ENCODE measurements at places on chromosomes 7 and 10.

GRCh38 chr7:26372249-26372648 is 80.6 kb downstream of the SNX10 start:
- DNase-seq: no peak

DNA sequence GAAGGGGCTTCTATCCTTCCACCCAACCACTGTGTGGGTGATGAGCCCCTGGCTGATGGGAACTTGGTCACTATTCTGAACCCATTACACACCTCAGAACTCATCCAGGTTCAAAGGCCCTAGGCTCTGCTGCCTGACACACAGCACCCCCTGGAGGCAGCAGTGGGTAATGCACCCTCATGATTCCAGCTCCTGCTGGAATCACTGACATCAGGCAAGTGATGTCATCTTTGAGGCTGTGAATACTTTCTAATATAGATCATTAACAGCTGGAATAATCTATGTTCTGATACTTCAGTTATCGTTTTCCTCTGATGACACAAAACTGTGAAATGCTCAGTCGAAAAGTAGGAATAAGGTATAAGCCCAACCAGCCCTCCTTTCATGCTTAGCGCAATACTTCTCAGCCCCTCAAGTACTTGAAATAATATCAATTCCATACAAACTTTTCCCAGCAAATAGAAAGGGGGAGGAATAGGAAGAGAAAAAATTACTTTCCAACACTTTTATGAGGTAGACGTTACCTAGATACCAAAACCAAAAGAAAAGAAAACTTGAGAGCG is 7.5 kb upstream of the RBP3 start:
- peak; percentile 61 for DNase-seq

DNA sequence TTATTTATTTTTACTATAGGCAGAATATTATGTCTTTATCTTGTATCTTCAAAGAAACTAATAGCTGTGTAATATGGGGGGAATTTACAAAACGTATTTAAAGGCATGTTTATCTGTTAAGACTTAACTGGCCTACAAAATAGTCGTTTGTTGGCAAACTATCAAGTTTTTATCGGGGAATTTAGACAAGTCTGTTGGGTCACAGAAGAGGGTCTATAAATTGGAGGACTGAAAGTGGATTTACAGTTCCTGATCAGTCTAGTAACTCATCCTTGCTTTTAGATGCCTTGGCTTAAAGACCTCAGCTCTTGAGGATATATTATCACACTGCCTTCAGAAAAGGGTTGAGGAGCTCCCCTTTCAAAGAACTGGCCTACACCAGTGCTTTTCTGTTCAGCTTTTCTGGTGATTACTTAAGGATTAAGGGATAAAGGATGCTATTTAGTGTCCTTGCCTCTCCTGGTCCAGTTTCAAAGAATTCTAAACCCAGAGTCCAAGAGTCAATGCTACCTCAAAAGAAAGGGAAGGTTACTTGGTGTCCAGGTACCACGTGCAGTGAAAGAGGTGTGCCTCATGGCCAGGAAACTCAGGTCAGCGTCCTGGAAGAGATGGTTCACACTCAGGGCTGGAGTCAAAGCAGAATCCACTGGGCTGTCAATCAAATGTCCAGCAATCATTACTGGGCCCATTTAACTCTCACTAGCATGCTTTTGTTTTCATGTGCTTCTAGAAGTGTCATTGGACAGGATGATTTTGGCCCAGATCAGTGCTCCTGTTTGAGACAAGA is 42.9 kb upstream of the ABI1 start:
- DNase-seq: no peak

- DNase-seq: no peak
Observed at GRCh38 chr7:88669913-88670312, 89.6 kb upstream of the ZNF804B start.

GRCh38 chr7:38127216-38128207 is 50.5 kb upstream of the STARD3NL start:
- DNase-seq: no peak

GRCh38 chr7:12493407-12493806 is 77.1 kb upstream of the SCIN start:
- DNase-seq: no peak

DNA sequence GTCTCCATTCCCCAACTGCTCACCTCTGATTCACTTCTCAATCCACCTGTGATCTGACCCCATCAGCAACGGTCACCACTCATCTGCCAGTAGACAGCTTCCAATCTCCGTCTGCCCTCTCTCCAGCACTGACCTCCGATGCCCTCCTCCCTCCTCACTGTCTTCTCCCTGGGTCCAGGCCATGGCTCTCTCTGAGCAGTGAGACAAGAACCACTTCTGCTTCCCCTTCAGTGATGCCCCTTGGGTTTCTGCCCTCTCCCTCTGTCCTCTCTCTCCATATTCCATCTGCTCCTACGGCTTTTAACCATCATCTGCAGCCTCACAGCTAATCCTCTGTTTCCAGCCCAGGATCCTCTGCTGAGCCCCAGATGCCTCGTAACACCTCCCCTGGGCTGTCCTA is 55.5 kb upstream of the OPALIN start:
- DNase-seq: no peak

DNA sequence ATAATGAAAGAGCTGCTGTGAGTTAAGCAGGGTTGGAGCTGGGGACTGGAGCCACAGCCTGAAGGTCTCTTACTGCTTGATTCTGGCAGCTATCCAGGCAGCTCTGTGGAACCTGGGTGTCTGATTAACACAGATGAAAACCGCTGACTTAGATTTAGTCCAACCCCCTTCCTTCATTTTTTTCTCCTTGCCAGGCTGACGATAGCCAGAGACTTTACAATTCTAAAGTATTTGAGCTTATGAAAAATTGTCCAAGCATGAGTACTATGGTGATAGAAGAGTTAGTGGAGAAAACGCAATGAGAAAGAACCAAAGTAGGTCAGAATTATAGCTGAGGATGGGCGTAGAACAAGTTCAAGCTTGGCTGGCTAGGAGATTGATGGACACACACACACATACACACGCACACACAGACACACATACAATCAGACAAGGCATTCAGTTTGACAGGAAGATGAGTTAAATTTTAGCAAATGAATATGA is 13.5 kb upstream of the GPR85 start:
- DNase-seq: no peak

Data from CD4-positive, alpha-beta T cell treated with Interleukin-15 for 4 hours (primary cell).